GM23248 (cell line): ENCODE measurements at places on chromosomes 1 and 21. TPM values are rescaled to one million over a fixed set of nuclear protein-coding genes. Genes with fewer than 3 reads are reported as not detected.

- no peak for DNase-seq
- no peak overlapping the region for H3K4me3 ChIP-seq
- no peak overlapping the region for H3K27ac ChIP-seq
- no peaks in the 10 kb centered on the region for H3K27me3 ChIP-seq
Measured at GRCh38 chr1:194512957-194513356, 1326.5 kb upstream of the B3GALT2 start.

DNA sequence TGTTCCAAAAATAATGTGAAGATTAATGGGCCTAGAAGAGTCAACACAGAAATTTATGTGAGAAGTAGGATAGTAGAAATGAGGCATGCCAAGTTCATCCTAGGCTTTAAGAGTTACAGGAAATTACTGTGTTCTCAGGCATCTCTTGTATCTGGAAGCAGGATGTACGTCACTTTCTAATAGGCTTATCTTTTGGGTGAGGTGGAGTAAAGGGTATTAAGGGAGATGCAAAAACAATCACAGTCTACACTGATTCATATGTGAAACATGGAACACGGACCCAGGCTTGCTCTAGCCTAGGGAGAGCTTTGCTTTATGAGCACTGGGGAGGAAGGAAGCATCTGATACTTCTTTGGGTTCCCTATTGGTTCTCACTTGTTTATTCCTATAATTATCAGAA, 84.5 kb upstream of the RGS4 start:
- H3K27ac ChIP-seq: peak overlapping the region; percentile 41
- DNase-seq: peak; percentile 60
- H3K4me1 ChIP-seq: peaks cover 51% of the 10 kb centered on the region
- no peak overlapping the region for H3K4me3 ChIP-seq

- no peaks in the 10 kb centered on the region for H3K27me3 ChIP-seq
- DNase-seq: peak; percentile 78
- peak overlapping the region; percentile 65 for H3K27ac ChIP-seq
- no peak overlapping the region for H3K4me3 ChIP-seq
Measured at GRCh38 chr1:89942825-89943658, 51.9 kb upstream of the ZNF326 start.

The SLC9C2 gene
- total RNA-seq: not detected in 2 replicates

- no peak overlapping the region for H3K4me3 ChIP-seq
- DNase-seq: peak; percentile 18
Measured at GRCh38 chr1:230342019-230342418, 84.1 kb downstream of the PGBD5 start.
